D721Med (cell line): ENCODE measurements at places on chromosomes 11 and 22.

DNA sequence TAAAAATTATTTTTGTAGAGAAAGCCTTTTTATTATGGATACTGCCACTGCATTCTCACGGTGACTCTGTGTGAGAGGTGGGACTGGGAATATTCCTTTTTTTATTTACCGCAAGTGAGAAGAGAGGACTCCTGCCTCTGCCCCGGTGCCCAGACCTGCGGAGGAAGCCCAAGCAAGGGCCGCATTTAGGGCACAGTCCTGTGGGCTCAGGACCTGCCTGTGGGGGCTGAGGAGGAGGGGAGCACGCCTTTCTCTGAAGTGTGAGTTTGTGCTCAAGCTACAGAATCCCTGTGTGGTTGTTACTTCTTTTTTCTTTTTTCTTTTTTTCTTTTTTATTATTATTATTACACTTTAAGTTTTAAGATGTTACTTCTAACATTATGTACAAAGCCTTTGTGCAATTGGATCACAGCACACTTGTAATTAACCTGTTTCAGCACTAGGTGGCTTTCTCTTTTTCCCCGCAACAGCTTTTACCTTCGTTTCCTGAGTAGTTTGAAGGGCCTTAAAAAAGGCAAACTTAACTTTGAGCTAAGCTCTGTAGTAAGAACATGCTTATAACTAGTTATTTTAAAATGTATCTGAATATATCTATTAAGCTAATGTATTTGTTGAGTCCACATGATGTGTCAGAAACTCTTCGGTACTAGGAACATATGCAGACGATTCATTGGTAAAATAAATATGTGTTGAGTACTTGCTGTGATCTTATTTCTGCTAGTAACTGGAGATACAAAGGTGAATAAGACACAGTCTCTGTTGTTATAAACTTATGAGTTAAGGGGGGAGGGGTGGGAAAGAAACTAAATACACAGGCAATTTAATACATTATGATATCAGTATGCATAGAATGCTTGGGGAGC, 18.3 kb downstream of the AMOTL1 start:
- DNase-seq: no peak

DNA sequence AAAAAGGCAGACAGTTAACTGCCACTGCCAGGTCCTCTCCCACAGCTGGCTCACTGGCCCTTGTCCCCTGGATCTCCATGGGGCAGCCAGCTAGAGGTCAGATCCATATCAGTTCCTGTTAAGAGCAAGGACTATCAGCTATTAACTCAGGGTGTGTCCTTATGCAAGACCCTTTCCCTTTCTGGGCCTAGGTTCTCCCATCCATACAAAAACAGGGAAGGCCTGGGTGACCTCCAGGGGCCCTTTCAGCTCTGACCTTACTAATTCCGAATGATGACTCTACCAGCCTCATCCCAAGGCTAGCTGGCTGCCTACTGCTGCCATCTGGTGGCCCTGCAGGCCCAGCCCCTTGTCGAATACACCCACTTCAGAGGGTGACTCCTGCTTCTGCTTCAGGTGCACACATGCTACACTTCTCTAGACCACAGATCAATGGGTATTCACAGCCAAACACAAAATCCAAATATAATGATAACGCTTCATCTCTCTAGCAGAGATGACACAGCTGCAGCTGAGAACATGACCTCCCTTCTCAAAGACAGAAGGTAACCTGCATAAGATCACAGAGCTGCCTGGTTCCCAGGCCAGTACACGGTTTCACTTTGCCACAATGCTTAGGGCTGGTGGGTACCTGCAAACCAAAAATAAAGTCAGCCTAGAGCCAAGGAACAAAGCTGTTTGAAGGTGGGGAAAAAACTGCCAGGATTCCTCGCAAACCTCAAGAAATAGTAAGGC, 34.1 kb downstream of the SERGEF start:
- no peak for DNase-seq

DNA sequence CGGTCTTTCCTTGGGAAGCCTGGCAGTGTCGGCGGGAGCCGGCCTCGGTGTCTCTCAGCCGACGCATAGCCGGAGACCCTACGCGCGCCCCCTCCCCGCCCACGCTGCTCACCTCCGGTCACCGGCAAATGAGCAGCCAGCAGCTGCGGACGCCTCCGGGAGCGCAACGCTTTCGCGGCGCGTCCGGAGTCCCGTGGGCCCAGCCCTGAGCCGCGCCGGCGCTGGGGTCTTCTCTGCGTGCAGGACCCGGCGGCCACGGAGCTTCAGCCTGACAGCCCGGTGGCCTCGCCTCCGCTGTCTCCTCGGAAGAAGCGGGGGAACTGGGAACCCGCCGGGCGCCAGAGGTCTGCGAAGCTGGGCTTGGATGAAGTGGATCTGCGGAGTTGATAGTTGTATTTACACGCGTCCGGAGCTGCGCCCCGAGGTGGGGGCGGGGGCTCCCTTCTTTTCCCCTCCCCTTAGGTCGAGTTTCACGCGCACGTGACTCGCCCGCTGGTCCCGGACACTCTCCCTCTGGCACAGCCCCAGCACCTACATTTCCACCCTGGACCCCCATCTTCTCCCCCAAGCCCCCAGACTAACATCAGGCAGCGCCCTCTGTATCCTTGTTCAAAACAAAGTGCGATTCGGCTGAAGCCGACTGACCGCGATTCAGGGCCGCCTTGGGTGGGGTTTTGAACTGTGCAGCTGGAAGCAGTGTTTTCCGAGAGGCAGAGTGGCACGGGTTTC, at the start of gene SLC43A1:
SLC43A1 (minus strand) TSS at position 371 of the 729 bp plus-strand sequence. CDS start 1,591 bp downstream, outside the sequence.
- no peak for DNase-seq

- DNase-seq: no peak
Observed at GRCh38 chr11:74175920-74176319, 4.8 kb downstream of the PPME1 start.

- peak; percentile 79 for DNase-seq
Observed at GRCh38 chr22:18156878-18157713, 7.1 kb downstream of the USP18 start.

- no peak for DNase-seq
Observed at GRCh38 chr22:41664490-41664889, 24.2 kb downstream of the SNU13 start.

DNA sequence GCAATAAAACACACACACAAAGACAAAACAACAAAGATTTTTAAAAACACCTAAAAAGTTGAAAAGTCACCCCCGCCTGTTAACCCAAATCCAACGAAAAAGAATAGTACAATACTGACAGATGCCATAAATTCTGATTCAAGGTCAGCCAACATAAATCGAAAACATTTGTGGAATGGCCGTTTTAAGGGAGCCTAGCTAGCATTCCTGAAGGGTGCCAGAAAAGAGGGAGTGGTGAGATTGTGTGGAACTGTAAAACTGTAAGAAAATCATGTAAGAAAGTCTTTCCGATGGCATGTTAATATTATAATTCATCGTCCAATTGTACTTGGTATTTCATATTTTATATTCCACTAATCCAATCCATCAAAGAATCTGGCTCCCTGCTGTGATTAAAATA, 75.1 kb downstream of the RAB38 start:
- no peak for DNase-seq

GRCh38 chr22:50630376-50630775, 2.4 kb upstream of the ARSA start:
- DNase-seq: no peak

DNA sequence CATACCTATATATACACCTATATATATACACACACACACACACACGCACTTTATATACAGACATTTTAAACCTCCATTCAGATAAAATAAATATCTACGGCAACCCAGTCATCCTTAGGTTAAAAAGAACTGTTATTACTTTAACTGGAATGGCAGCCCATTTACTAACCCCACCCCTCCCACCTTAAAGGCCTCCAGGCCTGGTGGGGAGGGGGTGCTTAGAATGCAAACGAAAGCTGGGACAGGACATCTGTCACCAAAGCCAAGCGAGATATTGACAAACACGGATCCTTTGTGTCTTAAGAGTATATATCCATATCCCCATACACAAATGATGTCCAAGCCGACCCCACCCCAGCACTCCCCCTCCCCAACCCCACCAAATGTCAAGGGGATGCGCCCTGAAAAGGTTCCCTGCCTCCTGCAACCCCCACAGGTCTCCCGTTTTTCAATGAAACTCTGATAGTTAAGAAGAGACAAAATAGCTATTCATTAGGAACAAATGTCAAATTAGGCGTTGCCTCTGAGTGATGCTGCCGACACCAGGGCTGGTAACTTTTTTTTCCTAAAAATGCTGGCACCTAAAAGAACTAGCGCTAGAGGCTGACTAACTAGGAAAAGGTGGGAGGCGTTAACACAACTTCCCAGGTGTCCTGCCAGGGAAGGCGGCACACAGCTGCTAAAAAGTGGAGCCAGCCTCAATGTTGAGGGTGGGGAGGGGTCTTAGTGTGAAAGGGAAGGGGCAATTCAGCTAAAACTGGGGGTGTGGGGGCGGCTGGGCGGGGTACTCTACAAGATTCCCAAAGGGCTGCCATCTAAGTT, 5.6 kb downstream of the MN1 start:
- no peak for DNase-seq

DNA sequence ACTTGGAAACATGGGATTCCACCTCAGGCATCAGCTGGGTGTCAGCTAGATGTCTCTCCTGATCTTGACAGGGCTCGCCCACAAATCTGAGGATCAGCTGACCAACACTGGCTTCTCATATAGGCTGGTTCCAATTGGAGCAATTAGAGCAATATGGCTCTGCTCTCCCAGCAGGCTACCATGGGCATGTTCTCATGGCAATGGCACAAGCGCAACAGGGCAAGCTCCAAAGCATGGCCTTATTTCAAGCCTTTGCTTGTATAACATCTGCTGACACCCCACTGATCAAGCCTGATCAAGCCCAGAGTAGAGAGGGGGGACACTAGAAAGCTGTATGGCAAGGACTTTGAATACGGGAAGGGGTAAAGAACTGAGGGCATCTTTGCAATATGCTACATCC, 40.7 kb upstream of the SPATA19 start:
- DNase-seq: no peak

GRCh38 chr11:112852143-112852866, 108.9 kb upstream of the NCAM1 start:
- no peak for DNase-seq

GRCh38 chr11:11036848-11037732, 179.2 kb upstream of the ZBED5 start:
- no peak for DNase-seq

DNA sequence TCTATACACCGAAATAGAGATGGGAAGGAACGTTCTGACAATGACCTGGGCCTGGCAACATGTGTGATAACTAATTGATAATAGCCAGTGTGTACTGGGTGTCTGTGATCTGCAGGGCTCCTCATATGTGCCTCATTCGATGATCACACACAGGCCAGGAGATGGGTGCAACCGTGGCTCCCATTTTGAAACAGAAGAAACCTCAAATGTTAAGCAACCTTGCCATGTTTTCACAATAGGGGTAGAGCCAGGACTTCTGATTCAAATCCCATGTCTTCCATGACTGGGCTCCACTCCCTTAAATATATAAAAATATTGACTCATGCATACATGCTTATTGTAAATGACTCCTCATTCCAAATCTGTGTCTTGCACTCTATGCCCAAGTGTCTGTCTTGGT, 11.1 kb downstream of the APOL3 start:
- no peak for DNase-seq

DNA sequence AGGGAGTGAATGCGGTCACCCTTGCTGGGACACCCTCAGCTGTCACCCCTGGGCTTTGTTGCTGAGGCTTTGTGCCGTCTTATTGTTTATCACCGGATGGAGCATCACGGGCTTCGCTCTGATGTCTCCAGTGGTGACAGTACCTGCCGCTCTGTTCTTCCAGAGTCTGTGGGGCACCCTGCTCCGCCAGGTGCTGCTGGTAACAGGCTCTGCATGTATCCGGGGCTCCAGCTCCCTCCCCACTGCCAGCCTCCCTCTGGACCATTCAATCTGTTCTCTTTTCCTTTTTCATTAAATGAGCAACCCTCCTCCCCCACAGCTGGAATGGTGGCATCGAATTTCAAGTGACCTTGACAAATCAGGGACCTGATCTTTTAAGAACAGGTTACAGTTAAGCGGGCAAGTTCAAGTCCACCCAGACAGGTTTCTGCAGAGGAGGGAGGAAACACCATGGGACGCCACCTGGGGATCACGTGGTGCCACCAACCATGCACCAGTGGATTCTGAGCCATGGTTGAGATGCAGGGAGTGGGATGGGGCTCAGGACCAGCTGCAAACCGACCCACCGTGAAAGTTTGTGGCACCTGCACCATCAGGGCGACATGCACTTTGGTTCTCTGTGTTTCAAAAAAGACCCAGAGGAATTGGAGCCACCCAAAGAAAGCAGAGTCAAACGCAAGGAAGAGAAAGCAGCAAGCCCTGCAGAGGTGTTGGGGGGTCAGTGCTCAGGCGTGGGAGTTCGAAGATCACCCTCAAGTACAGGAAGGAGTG, 89.3 kb downstream of the BCR start:
- no peak for DNase-seq

DNA sequence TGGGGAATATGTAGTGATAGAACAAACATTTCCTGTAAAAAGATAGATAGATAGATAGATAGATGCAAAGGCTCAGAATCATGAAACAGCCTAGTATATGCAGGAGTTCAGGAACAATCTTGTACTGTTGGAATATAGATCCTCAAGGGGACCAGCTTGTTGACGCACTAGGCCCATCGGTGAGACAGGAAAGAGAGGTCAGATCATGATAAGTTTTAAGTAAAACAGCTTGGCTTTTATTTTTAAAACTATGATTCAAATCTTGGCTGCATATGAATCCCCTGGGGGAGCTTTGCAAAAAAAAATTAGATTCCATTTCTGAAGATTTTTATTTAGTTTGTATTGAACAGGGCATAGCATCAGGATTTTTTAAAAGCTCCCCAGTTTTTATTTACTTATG, 185.8 kb downstream of the TRPC6 start:
- no peak for DNase-seq

GRCh38 chr11:35288817-35289541, 130.4 kb downstream of the SLC1A2 start:
- DNase-seq: no peak

GRCh38 chr11:108606070-108606469, 12.5 kb upstream of the EXPH5 start:
- DNase-seq: no peak

- DNase-seq: no peak
Observed at GRCh38 chr22:43002202-43002586, 12.8 kb downstream of the PACSIN2 start.

GRCh38 chr11:75191330-75191717, 40.4 kb downstream of the SLCO2B1 start:
- DNase-seq: no peak

GRCh38 chr11:64887234-64887756, 8.9 kb upstream of the EHD1 start:
- DNase-seq: no peak

- no peak for DNase-seq
Observed at GRCh38 chr11:72160319-72160718, 24.8 kb downstream of the FOLR3 start.
